ENCODE measurements at places on chromosomes 13 and 19. TPM values are rescaled to one million over a fixed set of nuclear protein-coding genes. Genes with fewer than 3 reads are reported as not detected.

The SHKBP1 gene
- 100 TPM for total RNA-seq

The SYNGR4 gene
- not detected for total RNA-seq

The C5AR1 gene
- 0.41 TPM for total RNA-seq

The SPIB gene
- 0.33 TPM for total RNA-seq

The CCDC70 gene
- not detected for total RNA-seq
